ENCODE measurements at places on chromosomes 7 and 10.

DNA sequence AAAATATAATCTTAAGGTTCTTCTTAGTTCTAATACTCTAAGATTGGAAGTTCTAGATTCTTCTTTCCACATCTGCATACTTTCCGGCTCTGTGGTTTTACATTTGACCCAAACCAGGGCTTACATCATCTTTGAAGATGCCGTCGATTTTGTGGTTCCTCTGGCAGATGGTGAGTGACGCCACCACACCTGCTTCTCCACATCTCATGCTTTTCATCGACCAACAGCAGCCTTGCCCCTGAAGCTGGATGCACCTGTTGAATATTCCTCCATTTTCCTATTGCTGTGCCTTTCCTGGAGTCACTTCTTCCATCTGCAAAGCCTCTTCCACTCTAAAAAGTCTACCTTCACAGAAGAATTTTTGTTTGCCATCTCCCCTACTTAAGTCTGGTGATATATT lies 121.3 kb downstream of the PRKCQ start:
- H3K27ac ChIP-seq = no peak overlapping the region
- no peak for DNase-seq
- no peaks in the 10 kb centered on the region for H3K36me3 ChIP-seq
- H3K4me1 ChIP-seq = no peaks in the 10 kb centered on the region

- DNase-seq = no peak
- H3K4me3 ChIP-seq = no peak overlapping the region
- H3K27ac ChIP-seq = no peak overlapping the region
- no peaks in the 10 kb centered on the region for H3K27me3 ChIP-seq
- no peaks in the 10 kb centered on the region for H3K4me1 ChIP-seq
Observed at GRCh38 chr7:136803028-136803427, 65.4 kb upstream of the CHRM2 start.

DNA sequence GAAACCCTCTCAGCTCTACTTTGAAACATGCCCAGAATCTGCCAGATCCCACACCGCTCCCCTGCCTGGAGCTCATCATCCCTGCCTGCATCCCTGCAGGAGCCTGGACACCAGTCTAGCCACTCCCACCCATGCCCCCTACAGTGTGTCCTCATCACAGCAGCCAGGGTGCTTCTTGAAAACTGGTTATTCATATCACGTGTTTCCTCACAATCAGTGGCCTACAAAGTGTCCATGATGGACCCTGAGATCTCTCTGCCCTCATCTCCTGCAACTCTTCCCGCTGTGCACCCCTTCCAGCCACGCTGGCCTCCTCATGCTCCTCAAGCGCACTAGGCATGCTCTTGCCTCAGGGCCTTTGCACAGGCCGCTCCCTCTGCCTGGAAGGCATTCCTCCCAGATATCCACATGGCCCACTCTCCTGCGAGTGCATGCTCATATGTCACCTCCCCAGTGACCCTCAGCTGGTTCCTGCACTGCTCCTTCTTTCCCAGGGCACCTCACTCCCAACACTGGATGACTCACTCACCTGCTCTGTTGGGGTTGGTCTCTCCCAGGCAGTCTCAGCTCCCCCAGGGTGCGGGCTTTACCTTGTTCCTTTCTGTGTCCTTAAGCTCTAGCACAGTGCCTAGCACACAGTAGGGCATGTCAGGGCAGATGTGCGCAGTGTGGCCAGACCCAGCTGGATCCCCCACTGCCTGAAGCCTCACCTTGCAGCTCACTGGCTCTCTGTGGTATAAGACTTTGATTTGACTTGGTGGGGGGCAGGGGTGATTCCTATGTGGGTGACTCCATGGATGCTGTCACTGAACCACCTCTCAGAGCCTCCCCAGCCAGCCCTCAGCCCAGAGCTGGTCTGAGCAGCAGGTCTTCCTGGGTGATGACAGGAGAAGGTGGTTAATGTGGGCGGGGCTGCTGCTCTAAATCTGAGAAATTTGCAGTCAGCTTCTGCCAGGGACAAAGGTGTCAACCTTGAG lies 37.3 kb downstream of the CDH23 start:
- H3K27ac ChIP-seq = no peak overlapping the region
- H3K36me3 ChIP-seq = no peaks in the 10 kb centered on the region
- H3K4me3 ChIP-seq = no peak overlapping the region
- no peaks in the 10 kb centered on the region for H3K27me3 ChIP-seq
- DNase-seq = no peak
- peaks cover 4% of the 10 kb centered on the region for H3K4me1 ChIP-seq

DNA sequence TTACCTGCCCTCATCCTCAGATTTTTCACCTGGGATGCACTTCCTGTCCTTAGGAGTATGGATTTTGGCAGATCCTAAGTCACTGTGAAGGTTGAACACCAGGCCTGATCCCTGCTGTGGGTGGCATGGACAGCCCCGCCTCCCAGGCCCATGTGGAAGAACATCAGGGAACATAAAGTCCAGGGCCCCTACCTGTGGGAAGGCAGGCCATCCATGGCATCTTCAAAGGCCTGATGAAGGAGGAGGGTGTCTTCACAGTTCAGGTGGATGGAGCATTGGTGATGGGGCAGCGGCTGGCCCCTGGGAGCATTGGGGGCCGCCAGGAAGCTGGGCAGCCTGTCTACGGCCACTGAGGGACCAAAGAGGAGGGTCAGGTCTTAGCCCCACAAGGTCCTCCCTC lies 24.6 kb downstream of the PYROXD2 start:
- no peak for DNase-seq
- H3K4me3 ChIP-seq = no peak overlapping the region
- H3K4me1 ChIP-seq = no peaks in the 10 kb centered on the region
- H3K27me3 ChIP-seq = no peaks in the 10 kb centered on the region
- no peak overlapping the region for H3K27ac ChIP-seq

DNA sequence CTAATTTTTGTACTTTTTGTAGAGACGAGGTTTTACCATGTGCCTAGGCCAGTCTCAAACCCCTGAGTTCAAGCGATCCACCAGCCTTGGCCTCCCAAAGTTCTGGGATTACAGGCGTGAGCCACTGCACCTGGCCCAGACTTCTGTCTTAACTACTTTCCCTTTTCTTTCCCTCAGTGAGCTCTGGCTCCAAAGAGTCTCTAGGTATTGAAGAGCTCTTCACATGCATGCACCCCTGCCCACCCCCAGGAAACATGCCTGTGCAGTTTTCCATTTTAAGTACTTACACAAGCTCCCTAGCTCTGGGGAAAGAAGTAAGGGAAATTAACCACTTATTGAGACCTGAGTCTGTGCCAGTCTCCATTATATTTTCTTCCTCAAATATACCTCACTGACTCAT lies 2.0 kb downstream of the MYOZ1 start:
- no peak overlapping the region for H3K4me3 ChIP-seq
- no peak overlapping the region for H3K27ac ChIP-seq
- peaks cover 5% of the 10 kb centered on the region for H3K4me1 ChIP-seq
